Activated CD8-positive, alpha-beta memory T cell treated with anti-CD3 and anti-CD28 coated beads, Interleukin-2, amount 10 ng/mL, durations not matched to agents 7 days and 5 days (primary cell): ENCODE measurements at places on chromosomes 4 and X. TPM values are rescaled to one million over a fixed set of nuclear protein-coding genes. Genes with fewer than 3 reads are reported as not detected.

FGFBP1 gene
- total RNA-seq, result not detected

DNA sequence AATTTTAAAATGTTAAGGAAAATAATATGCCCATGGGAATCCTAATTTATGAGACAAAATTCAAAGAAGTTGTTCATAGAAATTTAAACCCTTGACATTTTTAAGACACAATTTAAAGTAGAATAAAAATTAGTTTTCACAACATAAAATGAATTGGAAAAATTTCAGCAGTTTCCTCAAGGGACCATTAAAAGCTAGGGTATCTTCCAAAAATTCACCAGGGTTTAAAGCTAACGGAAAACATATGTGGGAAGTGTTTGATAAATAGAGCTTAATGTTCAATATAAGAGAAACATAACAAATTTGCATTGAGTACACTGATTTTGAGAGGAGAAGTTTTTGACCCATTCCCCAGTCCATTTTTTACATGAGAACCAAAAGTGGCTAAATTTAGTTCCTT lies 228.9 kb upstream of the TTC29 start:
- DNase-seq, result no peak
- no peaks in the 10 kb centered on the region for H3K36me3 ChIP-seq

DNA sequence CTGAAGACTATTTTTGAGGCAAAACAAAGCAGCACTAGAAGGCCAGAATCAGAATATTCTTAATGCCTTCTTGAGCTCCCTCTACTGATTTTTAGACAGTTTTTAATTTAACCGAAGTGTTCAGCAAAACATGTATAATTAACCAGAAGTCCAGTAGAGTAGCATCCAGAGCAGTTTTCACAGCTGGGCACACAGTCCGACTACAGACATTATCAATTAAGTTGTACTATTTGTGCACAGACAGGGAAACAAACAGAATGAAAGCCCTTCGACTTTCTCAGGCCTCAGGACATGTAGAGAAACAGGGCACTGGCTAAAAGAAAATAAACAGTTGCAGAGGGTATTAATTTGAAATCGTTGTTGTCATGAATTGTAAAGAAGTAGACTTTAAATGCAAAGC lies 11.9 kb downstream of the FSTL5 start:
- H3K4me3 ChIP-seq, result no peak overlapping the region
- no peak for DNase-seq
- no peaks in the 10 kb centered on the region for H3K36me3 ChIP-seq
- no peaks in the 10 kb centered on the region for H3K27me3 ChIP-seq
- H3K27ac ChIP-seq, result no peak overlapping the region

DNA sequence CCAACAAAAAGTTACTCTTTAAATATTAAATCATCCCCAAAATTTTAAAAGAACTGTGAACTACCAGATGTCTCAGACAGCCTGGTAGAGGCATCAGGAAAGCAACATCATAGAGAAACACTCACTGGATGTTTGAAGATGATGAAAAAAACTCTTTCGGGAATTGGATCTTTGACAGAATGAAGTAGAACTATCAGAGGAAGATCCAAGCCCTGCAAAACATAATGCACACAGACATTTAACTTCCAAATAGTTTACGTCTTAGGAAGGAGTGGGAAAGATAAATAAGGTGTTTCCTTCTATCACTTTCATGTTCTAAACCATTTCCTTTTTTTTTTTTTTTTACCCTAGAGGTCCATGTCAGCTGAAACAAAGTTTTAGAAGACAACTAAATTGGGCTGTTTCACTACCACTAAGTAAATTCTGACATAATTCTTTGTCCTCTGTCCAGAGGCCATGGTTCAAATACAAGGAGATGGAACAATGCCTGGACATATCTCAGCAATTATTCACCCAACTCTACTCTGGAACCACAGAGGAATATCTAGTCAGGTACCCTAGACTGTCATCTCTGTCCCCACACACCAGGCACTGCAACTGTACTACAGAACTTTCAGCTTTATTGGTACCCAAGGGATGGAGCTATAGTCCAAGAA lies 217.7 kb upstream of the INTU start:
- no peaks in the 10 kb centered on the region for H3K27me3 ChIP-seq
- H3K27ac ChIP-seq, result no peak overlapping the region
- no peaks in the 10 kb centered on the region for H3K4me1 ChIP-seq
- H3K36me3 ChIP-seq, result no peaks in the 10 kb centered on the region
- no peak overlapping the region for H3K4me3 ChIP-seq

DNA sequence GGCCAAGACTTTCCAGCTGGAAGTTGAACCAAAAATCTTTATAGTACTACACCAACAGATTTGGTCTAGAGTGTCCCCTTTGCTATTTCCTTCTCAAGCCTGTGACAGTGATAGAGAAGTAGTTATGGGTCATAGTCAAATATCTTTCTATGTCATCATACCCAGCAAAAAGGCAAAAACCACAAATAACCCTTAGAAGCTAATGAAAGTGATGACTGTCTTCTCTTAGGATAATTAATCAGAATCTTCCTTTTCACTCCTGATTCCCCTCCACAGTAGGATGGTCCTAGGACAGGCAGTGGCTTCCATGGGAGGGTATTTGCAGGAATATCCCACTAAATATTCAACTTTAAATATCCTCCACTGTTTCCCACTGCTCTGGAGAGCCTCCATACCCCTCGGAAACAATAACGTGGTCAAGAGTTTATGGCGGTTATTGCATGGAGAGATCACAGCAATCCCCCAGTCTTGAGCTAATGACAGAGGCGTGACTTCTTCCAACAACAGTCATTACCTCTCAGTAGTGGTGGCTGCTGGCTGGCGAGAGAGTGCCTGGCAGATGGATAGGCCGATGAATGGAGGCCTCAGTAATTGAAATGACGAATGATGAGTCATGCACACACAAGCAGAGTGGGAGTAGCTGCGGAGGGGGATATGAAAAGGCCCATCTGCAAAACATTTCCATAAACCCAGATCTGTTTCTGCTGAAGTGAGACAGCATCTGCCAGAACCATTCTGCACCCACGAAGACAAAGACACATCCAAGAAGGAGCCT lies 154.9 kb downstream of the STK32B start:
- no peaks in the 10 kb centered on the region for H3K27me3 ChIP-seq
- H3K4me1 ChIP-seq, result no peaks in the 10 kb centered on the region
- no peaks in the 10 kb centered on the region for H3K36me3 ChIP-seq
- H3K4me3 ChIP-seq, result no peak overlapping the region
- DNase-seq, result no peak

DNA sequence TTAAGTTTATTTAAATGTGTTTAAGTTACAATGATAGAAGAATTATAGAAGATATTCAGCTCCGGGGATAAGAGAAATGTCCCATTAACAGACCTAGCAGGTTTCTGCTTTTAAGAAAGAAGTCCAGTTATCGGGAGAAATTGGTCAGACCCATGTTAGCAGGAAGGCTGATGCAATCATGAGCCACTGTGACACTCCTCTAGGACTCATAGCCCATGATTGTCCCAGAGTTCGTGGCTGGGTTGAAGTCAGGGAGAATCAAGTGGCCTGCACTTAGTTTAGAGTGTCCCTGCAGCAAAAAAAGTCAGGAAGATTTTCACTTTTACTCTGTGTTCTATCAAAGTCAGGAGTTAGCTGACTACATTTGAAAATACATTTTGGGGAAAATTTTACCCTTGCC lies 72.0 kb downstream of the TMEM144 start:
- DNase-seq, result no peak
- H3K36me3 ChIP-seq, result no peaks in the 10 kb centered on the region
- H3K4me1 ChIP-seq, result no peaks in the 10 kb centered on the region
- H3K27me3 ChIP-seq, result no peaks in the 10 kb centered on the region
- no peak overlapping the region for H3K27ac ChIP-seq

GRCh38 chr4:174154215-174154854 lies 129.1 kb downstream of the FBXO8 start:
- H3K36me3 ChIP-seq, result no peaks in the 10 kb centered on the region
- H3K4me1 ChIP-seq, result no peaks in the 10 kb centered on the region
- no peak for DNase-seq
- H3K4me3 ChIP-seq, result no peak overlapping the region

GRCh38 chrX:57178605-57179004 lies 41.4 kb upstream of the SPIN2A start:
- H3K4me1 ChIP-seq, result no peaks in the 10 kb centered on the region
- no peak overlapping the region for H3K4me3 ChIP-seq
- no peak overlapping the region for H3K27ac ChIP-seq
- H3K36me3 ChIP-seq, result no peaks in the 10 kb centered on the region
- no peaks in the 10 kb centered on the region for H3K27me3 ChIP-seq

SYAP1 gene
- 18.4 TPM for total RNA-seq

CCSER1 gene
- total RNA-seq, result 0.16 TPM

DNA sequence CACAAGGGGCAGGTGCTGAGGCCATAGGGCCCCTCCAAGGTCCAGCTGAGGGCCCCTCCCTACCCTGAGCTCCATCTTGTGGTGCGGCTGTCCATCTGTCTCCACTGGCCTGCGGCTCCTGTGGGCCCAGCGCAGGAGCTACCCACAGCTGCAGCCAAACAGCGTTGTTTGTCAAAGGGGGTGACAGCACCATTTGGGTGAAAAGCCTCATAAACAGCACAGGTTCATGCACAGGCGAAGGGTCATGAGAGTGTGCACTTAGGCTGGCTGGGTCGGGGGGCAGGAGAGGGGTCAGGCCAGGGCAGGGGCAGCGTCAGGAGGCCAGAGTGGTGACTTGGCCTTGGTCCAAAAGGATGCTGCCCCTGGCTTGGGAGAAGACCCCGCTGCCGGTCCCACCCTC lies 32.3 kb downstream of the BLOC1S4 start:
- peaks cover 20% of the 10 kb centered on the region for H3K4me1 ChIP-seq
- no peaks in the 10 kb centered on the region for H3K36me3 ChIP-seq
- no peaks in the 10 kb centered on the region for H3K27me3 ChIP-seq

DNA sequence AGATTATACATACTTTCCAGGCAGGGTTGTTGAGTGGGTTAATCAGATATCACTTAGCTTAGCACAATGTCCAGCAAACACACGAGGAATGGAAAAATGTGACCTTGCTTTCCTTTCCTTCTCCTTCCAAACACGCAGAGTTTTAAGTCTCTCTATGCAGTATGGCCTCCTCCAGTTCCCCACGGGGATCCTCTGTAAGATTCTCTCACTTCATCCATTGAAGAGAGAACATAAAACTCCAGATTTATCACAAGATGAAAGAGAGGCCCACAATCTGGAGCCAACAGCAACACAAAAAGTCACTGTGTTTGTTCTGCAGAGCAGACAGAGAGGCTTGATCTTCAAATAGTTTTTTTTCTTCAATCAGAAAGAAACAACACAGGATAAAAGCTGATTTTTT lies 336.8 kb upstream of the CLNK start:
- no peaks in the 10 kb centered on the region for H3K4me1 ChIP-seq
- DNase-seq, result no peak
- H3K4me3 ChIP-seq, result no peak overlapping the region
- no peaks in the 10 kb centered on the region for H3K36me3 ChIP-seq

MAGEA3 gene
- total RNA-seq, result not detected

RPS6KA6 gene
- total RNA-seq, result not detected

- H3K4me1 ChIP-seq, result no peaks in the 10 kb centered on the region
- no peak overlapping the region for H3K27ac ChIP-seq
- H3K4me3 ChIP-seq, result no peak overlapping the region
- no peaks in the 10 kb centered on the region for H3K36me3 ChIP-seq
- peaks cover 3% of the 10 kb centered on the region for H3K27me3 ChIP-seq
Observed at GRCh38 chr4:183986291-183986970, 81.3 kb downstream of the STOX2 start.

- H3K36me3 ChIP-seq, result no peaks in the 10 kb centered on the region
- H3K27me3 ChIP-seq, result no peaks in the 10 kb centered on the region
- no peak overlapping the region for H3K4me3 ChIP-seq
- H3K27ac ChIP-seq, result no peak overlapping the region
Observed at GRCh38 chr4:77665381-77666069, 59.9 kb downstream of the CXCL13 start.

NCAPG gene
- total RNA-seq, result 102 TPM
